ENCODE measurements at places on chromosomes 2 and 18.

GRCh38 chr2:201642086-201642578, 1.2 kb downstream of the TMEM237 start:
- no peak for DNase-seq

GRCh38 chr2:170843656-170844055, 27.0 kb downstream of the GAD1 start:
- DNase-seq, result no peak

DNA sequence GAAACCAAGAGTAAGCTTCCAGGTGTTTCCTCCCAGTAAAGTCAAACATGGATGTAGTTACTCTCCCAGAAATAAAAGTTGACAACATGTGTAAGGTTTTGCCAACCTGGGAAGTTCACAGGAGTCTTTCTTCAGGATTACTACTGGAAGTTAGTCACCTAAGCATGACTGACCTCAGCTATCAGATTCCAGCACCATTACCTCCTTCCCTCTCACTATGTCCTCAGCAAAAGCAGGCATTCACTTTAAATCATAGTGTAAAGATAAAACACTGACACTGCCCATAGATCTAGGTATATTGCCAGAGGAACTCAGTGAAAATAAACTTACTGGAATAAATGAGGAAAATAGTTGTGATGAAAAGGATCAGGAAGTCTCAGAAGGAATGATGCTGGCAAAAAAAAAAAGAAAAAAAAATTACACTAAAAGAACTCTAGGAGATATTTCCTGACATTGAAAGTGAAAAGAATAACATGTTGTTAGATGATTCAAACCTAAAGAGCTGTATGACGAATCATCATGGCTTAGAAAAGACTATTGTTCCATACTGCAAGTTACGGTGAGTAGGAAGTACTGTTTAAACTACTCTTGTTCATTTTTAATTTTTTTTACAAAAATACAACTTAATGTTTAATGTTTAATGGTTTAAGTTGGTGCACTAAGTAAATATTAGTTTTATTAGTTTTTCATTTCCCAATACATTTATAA, 484.5 kb upstream of the ZNF804A start:
- no peak for DNase-seq

- no peak for DNase-seq
Measured at GRCh38 chr2:151851761-151852160, 23.5 kb upstream of the ARL5A start.

DNA sequence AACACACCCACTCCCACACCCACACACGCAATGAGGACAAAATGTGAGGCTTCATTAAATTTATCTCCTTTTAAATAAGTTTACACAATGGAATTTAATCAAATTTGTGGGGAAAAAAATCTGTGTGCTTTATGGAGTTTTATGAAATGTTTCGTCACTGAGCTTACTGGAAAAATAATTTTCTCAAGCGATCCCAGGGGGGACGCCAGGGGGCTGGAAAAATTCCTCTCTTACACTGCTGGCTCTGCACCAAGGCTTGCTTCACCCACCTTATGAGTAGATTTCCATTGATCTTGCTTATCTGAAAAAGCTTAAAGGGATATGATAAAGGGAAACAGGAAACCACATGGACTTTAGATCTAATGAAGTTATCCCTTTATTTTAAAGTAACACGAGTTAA, 95.5 kb downstream of the CABYR start:
- no peak for DNase-seq

- DNase-seq, result no peak
Measured at GRCh38 chr2:168119515-168120141, 127.8 kb downstream of the STK39 start.

GRCh38 chr2:201953880-201954279, 79.8 kb upstream of the FZD7 start:
- DNase-seq, result no peak

GRCh38 chr2:119823734-119824334, 64.1 kb downstream of the PTPN4 start:
- no peak for DNase-seq

- no peak for DNase-seq
Measured at GRCh38 chr18:72407048-72407447, 137.1 kb downstream of the CBLN2 start.

- DNase-seq, result no peak
Measured at GRCh38 chr2:30932870-30933269, 125.6 kb upstream of the CAPN13 start.

DNA sequence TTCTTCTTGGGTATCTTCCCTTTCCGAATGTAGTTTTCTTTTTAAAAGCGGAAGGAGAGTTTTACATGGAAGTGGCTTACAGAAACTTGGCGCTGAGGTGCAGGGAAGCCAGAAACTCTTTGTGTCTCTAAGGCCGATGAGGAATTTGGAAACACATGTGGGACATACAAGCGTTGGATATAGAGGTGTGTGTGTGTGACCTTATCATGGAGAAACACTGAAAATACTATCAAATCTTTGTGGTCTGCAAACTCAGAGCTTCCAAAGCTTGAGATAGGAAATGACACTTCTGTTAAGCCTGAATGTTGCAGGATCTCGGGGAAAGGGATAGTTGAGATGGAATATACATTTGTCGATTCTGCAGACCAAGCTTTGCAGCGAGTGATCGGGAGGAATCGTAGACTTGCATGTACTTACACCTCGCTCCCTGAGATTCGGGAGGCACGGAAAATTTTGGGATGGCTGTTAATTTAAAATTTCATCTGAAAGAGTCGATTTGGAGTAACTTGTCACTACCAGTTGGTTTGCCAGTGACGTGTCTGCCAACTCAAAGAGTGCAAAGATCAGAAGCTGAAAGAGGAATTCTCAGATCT, 1.0 kb downstream of the NAB1 start:
- no peak for DNase-seq

GRCh38 chr18:35424356-35424755, 47.2 kb upstream of the ZNF396 start:
- no peak for DNase-seq

DNA sequence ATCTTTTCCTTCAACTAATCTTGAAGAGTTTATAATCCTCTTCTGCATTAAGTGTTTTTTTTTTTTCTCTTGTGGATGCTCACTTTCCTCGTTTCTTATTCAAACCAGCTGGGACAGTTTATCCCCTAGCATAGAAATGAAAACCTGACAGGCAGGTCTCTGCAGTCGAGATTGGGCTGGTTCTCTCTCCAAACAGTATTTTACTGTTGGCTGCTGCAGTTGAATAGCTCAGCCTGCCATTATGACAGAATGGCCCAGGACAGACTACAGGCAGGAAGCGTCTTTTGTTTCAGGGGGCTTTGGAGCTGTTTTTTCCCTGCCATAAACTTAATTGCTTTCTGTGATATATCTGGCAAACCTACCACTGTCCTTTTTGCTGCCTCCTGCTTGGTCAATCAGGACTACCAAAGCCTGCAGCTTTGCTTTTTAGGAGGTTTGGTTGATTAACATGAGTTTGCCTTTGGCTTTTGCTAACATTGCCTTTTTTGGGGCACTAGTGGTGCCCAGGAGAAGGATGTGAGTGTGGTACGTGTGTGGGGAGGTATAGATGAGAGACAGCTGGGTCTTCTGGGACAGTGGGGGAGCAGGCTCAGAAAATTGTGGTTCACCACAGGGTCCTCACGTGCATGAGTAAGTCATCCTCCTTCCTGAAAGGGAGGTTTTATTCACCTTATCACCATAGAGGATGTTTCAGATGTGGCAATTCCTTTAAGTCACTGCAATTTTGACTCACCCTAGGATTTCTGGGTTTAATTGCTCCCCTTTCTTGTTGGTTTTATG, 128.7 kb downstream of the LYPD6B start:
- peak; percentile 35 for DNase-seq

DNA sequence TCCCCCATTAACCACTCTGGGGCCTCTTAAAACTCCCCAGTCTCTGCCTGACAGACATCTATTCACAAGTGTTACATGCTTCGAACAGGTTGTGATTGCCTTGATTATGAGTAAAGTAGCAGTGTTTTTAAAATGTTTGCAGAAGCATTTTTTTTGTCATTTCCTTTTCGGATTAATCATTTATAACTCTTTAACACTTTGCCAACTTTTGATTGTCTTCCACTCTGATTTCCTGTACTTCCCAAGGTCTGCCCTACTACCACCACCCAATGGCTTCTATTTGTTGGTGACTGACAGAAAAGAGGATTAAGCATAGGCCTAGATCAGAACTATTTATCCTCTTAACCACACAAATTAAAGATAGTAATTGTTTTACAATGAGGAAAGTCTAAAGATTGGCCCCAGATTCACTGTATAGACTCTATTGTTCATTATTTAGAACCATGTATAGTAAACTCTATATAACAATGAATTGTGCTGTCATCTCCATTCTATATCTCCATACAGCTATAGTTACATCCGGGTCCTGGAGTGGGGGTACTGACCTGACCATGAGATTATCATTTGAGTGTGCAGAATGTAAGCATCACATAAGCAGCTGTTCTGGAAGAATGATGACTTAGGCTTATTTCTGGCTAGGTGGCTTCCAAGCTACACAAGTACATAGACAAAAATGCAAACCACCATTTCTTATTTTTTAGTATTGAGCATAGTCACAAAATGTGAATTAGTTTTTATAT, 110.3 kb upstream of the RBMS1 start:
- no peak for DNase-seq

- DNase-seq, result no peak
Measured at GRCh38 chr2:201532686-201533304, 81.3 kb downstream of the STRADB start.

- DNase-seq, result no peak
Measured at GRCh38 chr2:23592061-23592685, 207.2 kb downstream of the KLHL29 start.

GRCh38 chr18:55353806-55354205, 234.2 kb downstream of the TCF4 start:
- DNase-seq, result no peak

- no peak for DNase-seq
Measured at GRCh38 chr2:3635171-3635974, 22.6 kb upstream of the ALLC start.

- no peak for DNase-seq
Measured at GRCh38 chr2:176637486-176638166, 368.4 kb downstream of the MTX2 start.
